ENCODE measurements at places on chromosomes 16 and 17.
A peak's percentile ranks its signal among the peaks of the same experiment; 100 is the strongest.

- DNase-seq: no peak
Observed at GRCh38 chr17:47720196-47720595, 12.8 kb upstream of the TBX21 start.

DNA sequence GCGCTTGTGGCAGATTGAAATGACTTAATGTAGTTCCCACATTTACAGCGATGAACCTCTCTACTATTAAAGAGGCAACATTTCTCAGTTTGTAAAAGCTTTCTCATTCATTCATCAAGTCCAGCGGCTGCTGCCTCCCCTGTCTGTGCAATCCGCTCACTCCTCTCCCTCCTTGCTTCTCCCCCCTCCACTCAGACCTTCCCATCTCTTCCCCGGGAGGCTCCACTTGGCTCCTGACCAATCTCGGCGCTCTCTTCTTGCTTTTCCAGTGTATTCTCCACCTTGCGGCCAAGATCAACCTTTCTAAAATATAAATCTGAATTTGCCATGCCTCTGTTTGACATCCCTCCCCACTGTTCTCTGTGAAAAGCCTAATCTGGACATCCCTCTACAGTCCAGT is 117.5 kb downstream of the ASIC2 start:
- DNase-seq: no peak

- no peak for DNase-seq
Observed at GRCh38 chr17:55259684-55260111, 5.1 kb upstream of the HLF start.

GRCh38 chr16:78473031-78473699 is 373.7 kb downstream of the WWOX start:
- DNase-seq: no peak

DNA sequence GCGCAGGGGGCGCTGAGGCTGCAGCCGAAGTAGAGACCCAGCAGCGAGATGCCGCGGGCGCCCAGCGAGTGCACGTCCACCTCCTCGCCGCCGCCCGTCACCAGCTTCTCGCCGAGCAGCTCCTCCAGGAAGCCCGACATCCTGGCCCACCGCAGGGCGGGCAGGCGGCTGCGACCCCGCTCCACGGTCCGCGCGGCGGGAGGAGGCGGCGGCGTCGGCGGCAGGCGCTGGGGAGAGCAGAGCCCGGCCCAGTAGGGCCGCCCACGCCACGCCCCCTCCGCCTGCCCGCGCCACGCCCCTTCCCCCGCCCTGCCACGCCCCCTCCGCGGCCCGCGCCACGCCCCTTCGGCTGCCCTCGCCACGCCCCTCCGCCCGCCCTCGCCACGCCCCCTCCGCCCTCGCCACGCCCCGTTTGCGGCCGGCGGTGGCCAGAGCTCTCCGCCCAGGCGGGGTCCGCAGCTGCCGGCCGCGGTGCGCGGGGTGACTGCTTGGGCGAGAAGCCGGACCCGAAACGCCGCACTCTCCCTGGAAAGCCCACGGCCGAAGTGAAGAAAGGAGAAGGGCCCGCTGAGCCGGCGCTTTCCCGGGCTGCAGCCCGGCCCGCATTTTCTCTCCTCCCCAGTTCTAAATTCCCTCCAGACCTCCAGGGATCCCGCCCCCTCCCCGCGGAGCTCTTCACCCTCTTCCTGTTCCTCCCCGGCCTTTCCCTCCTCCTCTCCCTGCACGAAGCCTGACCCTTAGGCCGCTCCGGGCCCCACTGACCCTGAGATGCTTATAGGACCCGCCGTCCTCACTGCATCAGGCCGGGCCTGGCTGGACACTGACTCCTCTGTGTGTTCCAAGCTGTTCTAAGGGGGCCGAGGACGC is at the start of gene NXN:
TSS of gene NXN (minus strand) at position 238 of the 867 bp plus-strand sequence.
- DNase-seq: peak; percentile 82

DNA sequence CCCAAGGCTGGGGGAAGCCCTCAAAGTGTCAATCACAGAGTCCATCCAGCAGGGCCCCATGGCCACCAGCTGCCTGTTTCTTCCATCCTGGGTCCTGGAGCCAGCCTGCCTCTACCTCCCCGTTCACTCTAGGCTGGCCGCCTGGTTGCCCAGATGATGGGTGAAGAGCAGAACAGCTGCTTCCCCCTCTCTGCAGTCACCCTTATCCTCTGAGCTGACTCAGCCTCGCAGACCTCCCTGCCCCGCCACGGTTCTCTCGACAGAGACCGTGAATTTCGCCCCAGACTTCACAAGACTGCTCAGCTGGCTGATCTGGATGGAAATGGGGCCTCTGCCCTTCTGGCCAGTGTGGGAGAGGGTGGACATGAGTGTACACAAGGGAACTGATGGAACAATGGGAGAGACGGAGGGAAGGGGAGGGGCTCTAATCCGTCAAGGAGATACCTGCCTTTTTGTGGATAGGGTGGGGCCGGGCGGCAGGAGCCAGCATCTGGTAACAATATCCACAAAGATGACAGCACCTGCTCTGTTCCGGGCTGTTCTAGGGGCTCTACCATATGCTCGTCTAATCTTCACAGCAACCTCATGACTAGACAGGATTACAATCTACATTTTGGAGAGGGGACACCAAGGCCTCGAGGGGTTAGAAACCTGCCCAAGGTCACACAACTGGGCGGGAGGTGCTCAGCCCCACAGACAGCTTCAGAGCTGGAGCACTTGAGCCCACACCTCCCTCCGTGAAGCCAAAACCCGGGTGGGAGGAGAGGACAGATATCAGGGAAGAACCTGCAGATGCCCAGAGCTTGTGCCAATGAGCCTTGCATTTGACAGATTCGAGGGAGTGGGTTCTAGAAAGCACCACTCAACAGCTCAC is 136.0 kb downstream of the SDK2 start:
- no peak for DNase-seq

DNA sequence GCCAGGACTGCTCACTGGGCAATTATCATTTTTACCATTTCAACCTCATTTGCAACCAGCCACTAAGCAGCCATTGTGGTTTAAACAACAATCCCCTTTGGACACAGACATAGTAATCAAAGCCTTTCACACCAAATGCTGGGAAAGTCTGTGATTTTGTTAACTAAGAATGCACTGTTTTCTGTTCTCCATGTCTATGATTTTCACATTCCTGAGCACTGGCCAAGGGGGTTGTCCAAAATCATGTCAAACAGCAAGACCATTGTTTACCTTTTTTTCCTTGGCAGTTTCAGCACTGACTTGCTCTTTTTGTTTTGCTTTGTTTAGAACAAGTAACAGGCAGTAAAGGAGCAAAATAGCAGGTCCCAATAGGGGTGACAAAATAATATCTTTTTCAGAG is 106.3 kb upstream of the SIAH1 start:
- no peak for DNase-seq

DNA sequence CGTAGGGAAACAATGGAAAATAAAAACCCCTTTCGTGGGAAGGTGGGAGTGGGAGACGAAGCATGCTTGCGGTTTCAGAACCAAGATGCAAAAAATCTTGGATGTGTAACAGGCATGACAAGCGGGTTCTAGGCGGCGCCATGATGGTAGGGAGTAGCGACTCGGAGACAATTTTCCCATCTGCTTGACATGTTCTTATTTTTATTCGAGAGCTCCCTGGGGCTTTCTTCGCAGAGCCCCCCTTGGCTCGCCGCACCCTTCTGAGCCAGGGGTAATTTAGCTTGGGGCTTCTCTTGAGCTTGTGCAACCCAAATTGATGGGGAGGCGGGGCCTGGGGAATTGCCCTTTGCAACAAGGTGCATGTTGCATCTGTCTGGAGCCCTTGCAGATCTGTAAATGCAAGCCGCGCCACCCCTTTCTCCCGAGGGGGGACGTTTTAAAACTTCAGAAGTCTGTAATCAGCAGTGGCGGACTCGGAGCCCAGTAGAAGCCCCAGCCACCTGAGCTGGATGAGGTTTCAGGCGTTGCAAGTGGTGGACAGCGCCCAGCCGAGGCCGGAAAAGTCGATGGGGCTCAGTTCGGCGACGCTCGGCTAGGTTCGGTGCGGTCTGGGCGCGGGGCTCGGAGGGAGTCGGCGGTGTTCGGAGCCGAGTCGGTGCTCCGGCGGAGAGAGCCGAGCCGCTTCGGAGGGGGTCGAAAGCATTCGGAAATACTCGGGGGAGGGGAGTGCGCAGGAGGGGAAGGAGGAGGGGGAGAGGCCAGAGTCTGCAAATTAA is 2.9 kb downstream of the GNAO1 start:
- DNase-seq: peak; percentile 70

- no peak for DNase-seq
Observed at GRCh38 chr16:86962913-86963312, 354.3 kb downstream of the C16orf95 start.

DNA sequence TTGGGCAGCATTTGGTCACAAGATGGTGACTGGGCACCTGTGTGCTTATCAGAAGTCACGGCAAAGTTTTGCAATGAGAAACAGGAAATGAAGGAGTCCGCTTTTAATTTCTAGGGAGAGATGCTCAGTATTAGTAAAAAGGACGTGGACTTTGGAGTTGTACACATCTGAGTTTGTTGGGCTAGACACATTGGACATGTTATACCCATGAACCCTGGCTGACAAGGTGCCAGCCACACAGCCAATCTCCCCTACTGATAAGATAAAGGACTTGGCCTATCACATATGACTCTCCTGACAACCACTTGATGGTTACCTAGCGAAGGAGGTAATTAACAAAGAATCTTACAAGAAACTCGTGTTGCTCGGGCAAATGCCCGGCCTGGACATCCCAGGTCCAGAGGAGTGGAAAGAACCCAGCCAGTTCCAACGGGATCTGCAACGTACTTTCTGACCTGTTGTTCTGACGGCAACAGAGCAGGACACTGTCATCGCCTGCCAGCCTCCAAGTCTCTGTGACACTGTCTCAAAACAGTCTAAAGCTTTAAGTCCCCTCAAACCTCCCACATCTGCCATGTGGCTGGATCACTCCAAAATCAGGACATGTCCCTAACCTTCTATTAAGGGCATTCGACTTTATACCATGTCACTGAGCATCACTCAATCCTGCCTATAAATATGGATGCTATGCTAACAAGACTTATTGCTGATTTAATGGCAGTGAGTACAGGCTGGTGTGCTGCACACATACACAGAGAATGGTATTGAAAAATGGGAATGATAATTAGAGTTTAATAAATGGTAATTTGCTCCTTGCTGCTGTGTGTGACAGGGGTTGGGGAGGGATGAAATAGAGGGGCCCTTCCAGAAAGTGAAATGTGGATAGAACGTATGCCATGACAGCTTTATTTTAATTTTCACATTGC is 47.6 kb upstream of the LYRM9 start:
- no peak for DNase-seq

- no peak for DNase-seq
Observed at GRCh38 chr16:71565812-71566700, 10.8 kb downstream of the TAT start.

DNA sequence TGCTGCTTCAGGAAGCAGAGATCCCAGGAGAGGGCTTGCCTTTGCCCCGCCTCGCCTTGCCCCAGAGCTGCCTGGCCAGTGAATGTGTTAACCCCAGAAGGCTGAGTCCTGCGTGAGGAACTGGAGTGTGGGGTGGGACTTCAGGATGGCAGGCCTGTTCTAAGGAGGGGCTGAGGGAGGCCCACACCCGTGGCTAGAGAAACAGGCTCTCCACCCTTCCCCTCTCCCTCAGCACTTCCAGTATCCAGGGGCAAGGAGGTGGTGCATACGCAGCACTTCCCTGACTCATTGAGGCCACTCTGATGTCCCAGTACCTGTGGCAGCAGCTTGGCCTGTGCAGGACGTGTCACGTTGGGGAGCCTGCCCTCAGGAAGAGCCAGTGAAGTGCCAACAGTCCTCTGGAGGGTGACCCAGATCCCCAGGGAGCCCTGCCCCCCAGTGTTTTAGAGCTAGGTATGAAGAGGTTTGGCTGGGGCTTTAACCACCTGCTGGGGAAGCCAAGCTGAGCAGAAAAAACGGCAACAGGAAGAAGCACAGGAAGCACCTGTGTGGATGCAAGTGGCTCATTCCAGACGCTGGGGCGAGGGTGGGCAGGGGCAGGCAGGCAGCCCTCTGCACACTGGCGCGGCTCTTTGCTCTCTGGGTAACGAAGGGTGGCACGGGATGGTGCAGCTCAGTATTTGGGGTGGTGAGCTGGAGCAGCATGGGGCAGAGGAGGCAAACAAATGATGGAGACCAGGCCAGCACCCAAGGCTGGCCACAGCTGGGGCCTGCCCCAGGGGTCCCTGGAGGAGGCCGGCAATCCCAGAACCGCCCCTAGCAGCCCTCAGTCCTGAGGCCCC is 14.7 kb upstream of the CTCF start:
- no peak for DNase-seq

DNA sequence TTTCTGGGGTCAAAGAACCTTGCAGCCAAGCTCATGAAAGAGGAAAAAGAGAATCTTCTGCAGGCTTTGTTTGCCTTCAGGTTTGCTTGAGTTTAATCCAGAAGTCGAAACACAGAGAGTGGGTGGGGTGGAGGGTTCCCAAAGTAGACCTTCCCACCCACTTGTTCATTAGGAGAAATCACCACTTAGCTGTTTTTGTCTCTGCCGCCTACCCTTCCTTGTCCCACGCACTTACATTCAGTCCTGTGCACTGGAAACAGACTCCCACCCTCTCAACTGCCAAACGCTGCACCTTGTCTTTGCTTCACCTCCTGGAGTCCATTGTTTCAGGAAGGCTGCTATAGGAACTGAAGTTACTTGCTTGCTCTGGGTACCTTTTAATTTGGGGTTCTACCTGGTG is 38.6 kb upstream of the RBFOX1 start:
- DNase-seq: no peak

DNA sequence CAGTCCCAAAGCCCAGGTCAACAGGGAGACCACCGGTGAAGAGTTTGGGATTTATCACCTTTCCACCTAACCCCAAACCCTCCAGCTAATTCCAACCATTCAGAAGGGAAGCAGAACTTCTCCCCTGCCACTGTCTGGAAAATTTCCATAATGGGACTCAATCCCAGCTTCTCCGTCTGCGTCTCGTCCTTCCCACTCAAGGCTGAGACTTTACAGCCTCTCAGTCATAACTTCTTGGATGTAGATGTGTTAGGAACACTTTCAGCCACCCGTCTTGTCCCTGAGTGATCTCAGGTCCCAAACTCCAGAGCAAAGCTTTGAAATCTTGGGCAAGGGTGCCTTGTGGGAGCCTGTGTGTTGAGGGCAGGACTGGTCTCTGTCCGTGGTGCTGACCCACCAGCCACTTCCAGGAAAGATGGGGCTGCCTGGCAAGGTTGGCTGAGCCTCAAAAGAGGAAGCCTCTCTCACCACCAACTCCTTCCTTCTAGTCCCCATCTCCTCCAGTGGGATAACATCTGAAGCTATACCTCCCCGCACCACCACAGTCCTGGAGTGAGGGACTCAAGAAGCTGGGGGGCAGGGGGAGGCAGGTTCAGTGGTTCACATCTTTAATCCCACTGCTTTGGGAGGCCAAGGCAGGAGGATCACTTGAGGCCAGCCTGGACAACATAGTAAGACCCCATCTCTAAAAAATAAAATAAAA is 9.3 kb downstream of the GAS2L2 start:
- DNase-seq: no peak

- DNase-seq: no peak
Observed at GRCh38 chr17:20706751-20707373, 127.3 kb downstream of the CDRT15L2 start.

DNA sequence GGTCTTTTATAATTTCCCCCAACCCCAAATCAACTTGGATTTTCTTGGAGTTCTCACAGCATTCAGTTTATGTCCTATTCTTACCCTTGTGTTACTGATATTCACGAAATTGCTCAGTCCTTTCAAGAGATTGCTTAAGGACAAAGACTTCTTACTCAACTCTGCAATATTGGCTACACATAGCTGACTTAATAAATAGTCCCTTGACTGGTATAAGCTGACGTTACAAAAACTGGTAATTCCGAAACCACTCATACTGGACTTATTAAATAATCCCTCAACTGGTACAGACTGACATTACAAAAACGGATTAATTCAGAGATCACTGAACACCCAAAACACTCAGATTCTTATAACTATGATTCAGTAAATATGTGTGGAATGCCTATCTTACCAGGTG is 860 bp downstream of the TIGD7 start:
- DNase-seq: no peak

GRCh38 chr17:49776551-49777300 is 11.8 kb upstream of the KAT7 start:
- DNase-seq: no peak
